ENCODE measurements at places on chromosomes 16 and 17.

- no peak for DNase-seq
Observed at GRCh38 chr17:72405662-72406230, 284.9 kb downstream of the SOX9 start.

DNA sequence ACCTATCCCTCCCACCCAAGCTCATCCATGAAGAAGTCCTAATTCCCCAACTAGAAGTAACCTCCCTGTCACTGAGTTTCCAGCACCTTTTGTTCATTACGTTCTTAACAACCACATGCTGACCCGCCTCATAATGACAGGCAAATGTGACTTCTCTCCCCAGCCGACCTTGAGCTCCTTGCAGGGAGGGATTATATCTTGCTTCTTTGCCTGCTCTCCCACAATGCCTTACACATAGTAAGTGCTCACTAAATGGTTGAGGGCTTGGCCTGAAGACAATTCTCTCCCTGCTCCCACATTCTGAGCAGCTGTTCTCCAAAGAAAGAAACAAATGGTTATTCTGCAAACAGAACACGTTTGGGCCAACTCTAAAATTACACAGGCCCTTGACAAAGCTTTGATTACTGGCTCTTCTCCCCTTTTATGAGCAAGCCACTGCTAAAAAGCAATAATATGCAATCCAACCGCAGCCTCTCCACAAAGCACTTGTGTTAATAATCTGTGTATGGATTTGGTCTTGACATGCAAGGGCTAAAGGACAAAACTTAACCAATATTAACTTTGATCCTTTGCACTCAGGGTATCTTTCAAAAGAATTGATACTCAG is 23.2 kb downstream of the SLC39A11 start:
- DNase-seq = no peak

DNA sequence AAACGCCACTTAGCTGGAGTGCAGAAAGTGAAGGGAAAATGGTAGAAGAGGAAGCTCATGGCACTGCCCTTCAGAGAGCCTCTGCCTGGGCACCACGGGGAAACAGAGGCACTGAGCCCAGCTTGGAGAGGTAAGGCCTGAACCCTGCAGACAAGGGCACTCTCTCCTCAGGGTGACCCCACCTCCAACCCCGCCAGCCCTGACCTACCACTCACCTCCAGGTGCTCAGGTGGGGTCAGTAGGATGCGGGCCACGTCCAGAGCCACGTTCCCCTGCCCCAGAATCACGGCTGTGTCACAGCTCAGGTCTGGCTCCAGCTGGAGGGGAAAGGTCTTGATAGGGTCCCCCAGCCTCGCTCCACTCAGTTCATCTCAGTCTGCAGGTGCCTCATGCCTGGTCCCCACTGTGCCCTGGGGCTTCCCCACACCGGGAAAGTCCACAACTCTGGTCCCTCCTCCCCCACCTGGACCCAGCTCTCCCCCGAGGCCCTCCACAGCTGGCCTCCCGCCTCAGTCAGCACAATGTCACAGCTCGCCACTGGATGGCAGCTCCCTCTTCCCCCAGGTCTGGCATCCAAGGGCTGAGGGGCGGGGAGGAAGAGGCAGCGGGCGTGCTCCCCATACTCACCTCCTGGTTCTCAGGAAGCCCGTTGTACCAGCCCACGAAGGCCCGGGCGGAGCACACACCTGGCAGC is 6.0 kb upstream of the GRIN2C start:
- no peak for DNase-seq

DNA sequence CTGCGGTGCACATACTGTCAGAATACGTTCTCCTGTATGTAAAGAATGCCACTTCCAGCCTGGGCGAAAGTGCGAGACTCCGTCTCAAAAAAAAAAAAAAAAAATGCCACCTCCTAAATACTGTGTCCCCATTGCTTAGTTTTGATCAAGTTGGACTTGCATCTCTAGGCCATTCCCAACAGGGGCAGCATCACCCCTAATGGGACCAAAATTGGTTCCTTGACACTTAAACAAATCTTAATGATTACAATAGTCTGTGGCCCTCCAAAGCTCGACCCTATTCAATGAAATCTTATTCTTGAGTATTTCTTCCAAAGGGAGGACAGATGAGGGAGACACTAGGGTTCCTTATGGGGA is 154.7 kb upstream of the PLCG2 start:
- no peak for DNase-seq

DNA sequence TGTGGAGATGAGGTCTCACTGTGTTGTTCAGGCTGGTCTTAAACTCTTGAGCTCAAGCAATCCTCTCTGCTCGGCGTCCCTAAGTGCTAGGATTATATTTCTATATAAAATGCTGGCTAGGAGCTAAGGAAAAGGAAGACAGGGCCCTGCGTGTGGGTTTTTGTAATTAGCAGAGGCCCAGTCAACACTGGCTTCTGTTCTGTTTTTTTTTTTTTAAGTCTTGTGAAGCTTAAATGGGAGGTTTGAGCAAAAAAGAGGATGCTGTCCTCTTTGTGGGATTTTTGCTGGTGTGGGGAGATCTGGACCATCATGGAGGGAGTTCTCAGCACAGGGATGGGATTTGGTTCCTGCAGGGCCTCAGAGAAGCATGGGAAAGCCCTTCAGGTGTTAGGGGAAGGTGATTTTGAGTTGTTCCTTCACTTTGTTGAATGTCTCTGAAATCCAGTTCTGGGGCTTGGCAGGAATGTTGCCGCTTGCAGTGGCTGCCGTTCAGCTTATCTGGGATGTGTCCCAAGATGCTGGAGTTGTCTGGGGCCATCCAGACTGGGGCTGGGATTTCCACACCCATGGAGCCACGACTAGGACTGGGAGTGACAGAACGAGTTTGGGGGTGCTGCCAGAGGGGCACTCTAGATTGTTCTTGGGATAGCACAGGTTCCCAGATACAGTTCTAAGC is 4.2 kb downstream of the PYCARD start:
- DNase-seq = no peak

GRCh38 chr17:41324180-41325075 is 8.9 kb upstream of the KRTAP17-1 start:
- no peak for DNase-seq

- peak; percentile 53 for DNase-seq
Observed at GRCh38 chr17:29369831-29370735, 20.1 kb upstream of the TAOK1 start.

- peak; percentile 17 for DNase-seq
Observed at GRCh38 chr17:11935734-11936406, 61.4 kb downstream of the ZNF18 start.

DNA sequence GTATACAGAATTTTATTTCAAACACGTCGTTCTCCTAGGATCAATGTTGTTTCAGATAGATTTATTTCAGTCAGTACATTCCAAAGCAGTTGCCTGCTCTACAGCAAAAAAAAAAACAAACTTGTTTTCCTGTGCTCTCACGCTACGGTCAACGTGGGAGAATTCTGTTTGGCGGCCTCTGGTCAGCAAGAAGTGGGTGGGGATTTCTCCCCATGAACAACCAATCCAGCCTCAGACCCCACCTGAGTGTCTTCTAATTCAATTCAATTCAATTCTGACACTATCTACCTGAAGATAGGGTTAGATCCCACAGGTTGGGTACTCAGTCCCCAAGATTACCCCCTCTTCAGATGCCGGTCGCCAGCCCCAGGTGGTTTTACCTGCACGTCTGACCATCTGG is 22.1 kb downstream of the C17orf58 start:
- DNase-seq = no peak

DNA sequence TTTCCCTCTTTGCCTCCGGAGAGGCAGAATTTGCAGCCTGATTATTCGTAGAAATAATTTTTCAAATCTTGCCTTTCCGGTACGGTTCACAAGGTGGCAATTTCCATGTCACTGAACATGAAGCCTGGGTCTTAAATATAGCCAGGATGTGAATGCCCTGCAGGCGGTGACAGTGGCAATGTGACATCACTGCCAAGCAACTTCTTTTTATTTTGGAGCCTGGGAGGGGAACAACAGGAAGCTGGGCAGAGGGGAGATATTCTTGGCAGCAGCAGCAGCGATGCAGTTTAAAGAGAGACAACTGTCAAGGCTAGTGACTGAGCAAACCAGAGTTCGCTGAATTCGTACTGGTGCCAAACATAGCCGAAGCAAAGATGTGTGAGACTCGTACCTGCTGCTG is 171.1 kb downstream of the SNX29 start:
- no peak for DNase-seq

GRCh38 chr16:67968400-67969253 is at the start of gene SLC12A4:
SLC12A4 (minus strand) TSS chr16:67968637; CDS start chr16:67968553, 84 bp downstream.
- DNase-seq = no peak

GRCh38 chr17:70426752-70427151 is 257.4 kb downstream of the KCNJ2 start:
- no peak for DNase-seq

GRCh38 chr16:52090080-52090479 is 456.9 kb downstream of the TOX3 start:
- no peak for DNase-seq

GRCh38 chr17:40921026-40921425 is 16.4 kb downstream of the KRT23 start:
- no peak for DNase-seq

DNA sequence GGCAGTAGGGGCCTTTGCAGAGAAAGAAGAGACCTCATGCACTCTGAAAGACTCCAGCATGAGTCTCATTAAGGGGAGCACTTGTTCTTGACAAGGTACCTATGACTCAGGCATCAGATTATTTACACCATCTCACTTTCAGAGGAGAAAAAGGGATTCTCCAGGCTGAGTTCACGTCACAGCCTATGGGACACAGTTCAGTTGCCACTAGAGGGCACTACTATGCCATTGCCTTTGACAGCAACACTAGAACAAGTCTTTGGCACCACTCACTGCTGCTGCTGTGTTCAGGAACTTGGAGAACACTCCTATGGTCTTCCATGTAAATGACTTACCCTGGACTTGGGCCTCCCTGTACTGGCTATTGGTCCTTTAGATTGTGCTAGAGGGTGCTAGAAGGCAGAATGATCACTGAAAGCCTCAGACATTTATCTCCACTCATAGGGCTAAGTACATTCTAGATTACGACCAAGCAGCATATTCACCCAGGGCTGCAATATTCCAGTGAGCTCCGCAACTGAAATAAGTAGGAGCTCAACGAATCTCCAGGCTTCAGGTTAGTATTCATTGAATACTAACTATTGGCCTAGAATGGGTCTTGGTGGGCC is 225.1 kb upstream of the CA10 start:
- DNase-seq = peak; percentile 70
